ENCODE measurements at places on chromosomes 12 and 14. TPM values are rescaled to one million over a fixed set of nuclear protein-coding genes. Genes with fewer than 3 reads are reported as not detected.

DNA sequence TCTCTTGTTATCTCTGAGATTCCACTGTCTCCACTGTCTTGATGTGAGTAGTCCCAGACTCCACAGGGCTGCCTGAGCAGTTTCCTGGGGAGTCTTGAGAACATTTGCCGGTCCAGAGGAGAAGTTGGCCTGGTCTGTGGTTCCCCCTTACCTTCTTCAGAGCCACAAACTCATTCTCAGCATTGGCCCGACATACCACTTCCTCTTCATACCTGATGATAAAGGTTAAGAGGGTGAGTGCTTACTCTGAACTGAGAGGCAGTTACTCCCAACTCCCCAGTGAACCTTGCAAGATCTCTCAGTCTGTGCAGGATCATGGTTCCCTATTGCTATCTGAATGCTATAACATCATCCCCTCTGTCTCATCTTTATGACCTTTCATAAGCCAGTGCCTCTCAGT is 2.6 kb downstream of the KRT84 start:
- no peak overlapping the region for H3K4me3 ChIP-seq
- no peaks in the 10 kb centered on the region for H3K27me3 ChIP-seq
- H3K4me1 ChIP-seq, result no peaks in the 10 kb centered on the region
- no peak for DNase-seq
- no peaks in the 10 kb centered on the region for H3K36me3 ChIP-seq

DNA sequence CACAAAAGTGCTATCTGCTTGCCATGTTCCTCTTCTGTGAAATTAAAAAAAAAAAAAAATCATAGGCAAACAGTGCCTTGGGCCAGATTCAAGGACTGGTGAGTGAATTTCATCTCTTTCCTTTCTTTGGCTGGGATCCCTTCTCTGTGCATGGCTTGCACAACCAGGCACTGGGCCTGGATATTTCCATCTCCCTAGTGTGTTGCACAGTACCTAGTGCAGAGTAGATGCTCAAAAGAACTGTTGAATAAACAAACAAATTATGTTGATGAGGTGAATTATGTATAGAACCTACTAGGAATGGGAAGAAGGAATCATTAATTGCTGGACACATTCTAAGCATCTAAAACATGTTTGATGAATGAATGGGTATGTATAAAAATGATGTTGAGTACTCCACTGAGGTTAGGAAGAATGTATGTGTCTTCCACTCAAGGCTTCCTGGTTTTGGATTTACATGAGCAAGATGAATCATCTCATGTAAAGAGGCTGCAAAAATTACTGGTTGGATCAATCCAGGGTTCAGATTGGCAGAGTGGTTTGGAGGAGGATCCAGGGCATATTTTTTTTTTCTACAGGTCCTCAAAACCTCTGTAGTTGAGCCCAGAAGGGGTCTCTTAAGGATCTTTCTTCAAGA is 93.2 kb downstream of the EMP1 start:
- H3K27ac ChIP-seq, result no peak overlapping the region
- no peaks in the 10 kb centered on the region for H3K27me3 ChIP-seq
- H3K36me3 ChIP-seq, result no peaks in the 10 kb centered on the region
- H3K4me1 ChIP-seq, result no peaks in the 10 kb centered on the region
- DNase-seq, result peak; percentile 30
- no peak overlapping the region for H3K4me3 ChIP-seq

The TM7SF3 gene
- 13.6 TPM for total RNA-seq

DNA sequence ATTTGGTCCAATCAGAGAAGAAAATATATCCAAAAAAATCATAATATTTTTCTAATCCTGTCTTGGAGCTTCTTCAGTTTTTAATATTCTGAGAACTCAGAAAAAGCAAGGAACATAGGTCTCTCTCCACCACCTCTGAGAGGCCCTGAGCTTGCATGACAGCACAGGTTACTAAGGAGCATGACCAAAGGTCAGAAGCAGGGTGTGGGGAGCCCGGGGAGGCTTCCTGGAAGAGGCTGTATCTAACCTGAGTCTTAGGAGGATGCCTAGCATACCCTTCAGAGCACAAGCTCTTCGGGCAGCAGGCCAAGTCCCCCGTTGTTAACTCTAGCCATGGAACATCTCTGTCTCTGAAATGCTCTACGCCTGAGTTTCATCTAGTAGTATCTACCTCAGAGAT is 15.7 kb upstream of the STON2 start:
- no peaks in the 10 kb centered on the region for H3K27me3 ChIP-seq
- H3K27ac ChIP-seq, result no peak overlapping the region
- no peak overlapping the region for H3K4me3 ChIP-seq
- DNase-seq, result no peak

The SMIM41 gene
- total RNA-seq, result not detected

DNA sequence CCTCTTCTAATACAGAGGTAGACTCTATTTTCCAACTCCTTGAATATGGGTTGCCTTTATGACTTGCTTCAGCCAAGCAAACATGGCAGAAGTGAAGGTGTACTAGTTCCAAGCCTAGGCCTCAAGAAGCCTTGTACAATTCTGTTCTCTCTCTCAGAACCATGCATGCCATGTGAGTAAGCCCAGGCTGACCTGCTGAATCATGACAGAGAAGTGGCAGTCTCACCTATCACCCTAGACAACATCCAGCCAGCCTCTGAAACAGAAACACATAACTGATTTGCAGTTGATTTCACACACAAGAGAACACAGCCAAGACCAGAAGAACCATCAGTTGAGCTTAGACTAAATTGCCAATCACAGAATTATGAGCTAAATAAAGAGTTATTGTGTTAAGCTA is 157.2 kb downstream of the GARIN6 start:
- no peaks in the 10 kb centered on the region for H3K27me3 ChIP-seq
- no peak overlapping the region for H3K27ac ChIP-seq
- H3K4me1 ChIP-seq, result no peaks in the 10 kb centered on the region
- H3K4me3 ChIP-seq, result no peak overlapping the region

- no peak overlapping the region for H3K27ac ChIP-seq
- H3K36me3 ChIP-seq, result no peaks in the 10 kb centered on the region
- no peak for DNase-seq
- no peaks in the 10 kb centered on the region for H3K27me3 ChIP-seq
- H3K4me1 ChIP-seq, result no peaks in the 10 kb centered on the region
Measured at GRCh38 chr12:105212438-105212837, 23.5 kb downstream of the APPL2 start.

GRCh38 chr14:74898694-74899093 is 17.0 kb downstream of the DLST start:
- H3K36me3 ChIP-seq, result peaks cover 11% of the 10 kb centered on the region
- H3K4me1 ChIP-seq, result no peaks in the 10 kb centered on the region
- H3K27me3 ChIP-seq, result no peaks in the 10 kb centered on the region
- no peak overlapping the region for H3K27ac ChIP-seq
- no peak overlapping the region for H3K4me3 ChIP-seq

The PZP gene
- not detected for total RNA-seq

DNA sequence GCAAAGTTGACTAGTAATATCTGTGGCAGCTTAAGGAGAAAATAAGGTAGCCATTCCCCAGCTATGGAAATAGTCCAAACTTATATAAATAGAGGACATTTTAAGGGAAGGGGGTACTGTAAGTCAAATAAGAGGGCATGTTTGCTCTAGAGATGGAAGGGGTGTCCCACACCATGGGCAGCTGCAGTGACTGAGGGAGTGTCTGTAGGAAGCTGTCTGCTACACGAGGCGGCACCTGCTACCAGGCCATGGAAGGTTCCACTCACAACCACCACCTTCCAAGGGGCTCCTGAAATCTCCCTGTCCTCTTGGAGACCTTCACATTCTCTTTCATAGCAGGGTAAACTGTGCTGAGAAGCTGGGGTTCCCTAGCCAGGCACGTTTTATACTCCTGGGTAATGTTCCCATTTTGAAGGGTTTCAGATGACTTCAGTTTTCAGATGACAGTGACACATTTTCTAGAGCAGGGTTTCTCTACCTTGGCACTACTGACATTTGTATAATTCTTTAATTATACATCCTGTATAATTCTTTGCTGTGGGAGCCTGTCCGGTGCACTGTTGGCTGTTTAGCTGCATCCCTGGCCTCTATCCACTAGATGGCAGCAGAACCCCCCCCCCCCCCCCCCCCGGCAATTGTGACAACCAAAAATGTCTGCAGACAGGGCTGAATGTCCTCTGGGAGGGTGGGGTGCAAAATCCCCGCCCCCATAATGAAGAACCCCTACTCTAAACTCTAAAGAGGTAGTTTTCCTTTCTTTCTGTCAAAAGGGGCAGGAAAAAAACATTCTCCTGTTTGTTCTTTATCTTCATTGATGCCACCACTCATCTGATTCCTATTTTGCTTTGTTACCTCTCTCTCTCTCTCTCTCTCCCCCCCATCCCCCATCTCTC is 11.6 kb upstream of the SMCO2 start:
- no peak overlapping the region for H3K27ac ChIP-seq
- DNase-seq, result no peak
- no peaks in the 10 kb centered on the region for H3K27me3 ChIP-seq
- H3K4me3 ChIP-seq, result no peak overlapping the region
- H3K36me3 ChIP-seq, result no peaks in the 10 kb centered on the region

GRCh38 chr12:56375598-56376434 is 13.2 kb upstream of the APOF start:
- H3K4me3 ChIP-seq, result no peak overlapping the region
- no peaks in the 10 kb centered on the region for H3K4me1 ChIP-seq
- H3K27me3 ChIP-seq, result no peaks in the 10 kb centered on the region
- H3K36me3 ChIP-seq, result no peaks in the 10 kb centered on the region

- peak overlapping the region; percentile 1 for H3K27ac ChIP-seq
- no peaks in the 10 kb centered on the region for H3K27me3 ChIP-seq
- H3K4me1 ChIP-seq, result peaks cover 14% of the 10 kb centered on the region
- DNase-seq, result no peak
Measured at GRCh38 chr12:68359674-68360073, 27.5 kb upstream of the MDM1 start.

- no peaks in the 10 kb centered on the region for H3K27me3 ChIP-seq
- H3K36me3 ChIP-seq, result peaks cover 16% of the 10 kb centered on the region
- H3K4me1 ChIP-seq, result peaks cover 24% of the 10 kb centered on the region
- DNase-seq, result no peak
- no peak overlapping the region for H3K4me3 ChIP-seq
Measured at GRCh38 chr14:23097786-23098185, 2.5 kb downstream of the C14orf119 start.

DNA sequence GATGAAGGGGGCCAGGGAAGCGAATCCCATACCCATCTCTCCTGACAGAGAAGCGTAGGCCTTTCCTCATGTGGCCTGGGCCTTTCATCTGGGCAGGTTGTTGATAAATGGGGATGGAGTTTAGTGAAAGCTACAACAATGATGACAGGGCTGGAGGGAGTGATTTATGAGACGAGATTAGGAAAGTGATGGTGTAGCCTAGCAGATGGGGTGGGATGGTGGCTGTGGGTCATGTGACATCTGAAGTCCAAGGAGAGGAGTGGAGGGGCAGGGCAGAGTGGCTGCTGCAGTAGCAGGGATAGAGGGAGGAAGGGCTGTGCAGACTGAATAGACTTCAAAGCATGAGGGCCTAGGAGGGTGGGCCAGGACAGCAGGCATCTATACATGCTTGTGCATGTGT is 85.5 kb downstream of the ADCK1 start:
- no peak overlapping the region for H3K27ac ChIP-seq
- no peaks in the 10 kb centered on the region for H3K4me1 ChIP-seq
- H3K36me3 ChIP-seq, result peaks cover 8% of the 10 kb centered on the region
- H3K27me3 ChIP-seq, result no peaks in the 10 kb centered on the region
- DNase-seq, result no peak

DNA sequence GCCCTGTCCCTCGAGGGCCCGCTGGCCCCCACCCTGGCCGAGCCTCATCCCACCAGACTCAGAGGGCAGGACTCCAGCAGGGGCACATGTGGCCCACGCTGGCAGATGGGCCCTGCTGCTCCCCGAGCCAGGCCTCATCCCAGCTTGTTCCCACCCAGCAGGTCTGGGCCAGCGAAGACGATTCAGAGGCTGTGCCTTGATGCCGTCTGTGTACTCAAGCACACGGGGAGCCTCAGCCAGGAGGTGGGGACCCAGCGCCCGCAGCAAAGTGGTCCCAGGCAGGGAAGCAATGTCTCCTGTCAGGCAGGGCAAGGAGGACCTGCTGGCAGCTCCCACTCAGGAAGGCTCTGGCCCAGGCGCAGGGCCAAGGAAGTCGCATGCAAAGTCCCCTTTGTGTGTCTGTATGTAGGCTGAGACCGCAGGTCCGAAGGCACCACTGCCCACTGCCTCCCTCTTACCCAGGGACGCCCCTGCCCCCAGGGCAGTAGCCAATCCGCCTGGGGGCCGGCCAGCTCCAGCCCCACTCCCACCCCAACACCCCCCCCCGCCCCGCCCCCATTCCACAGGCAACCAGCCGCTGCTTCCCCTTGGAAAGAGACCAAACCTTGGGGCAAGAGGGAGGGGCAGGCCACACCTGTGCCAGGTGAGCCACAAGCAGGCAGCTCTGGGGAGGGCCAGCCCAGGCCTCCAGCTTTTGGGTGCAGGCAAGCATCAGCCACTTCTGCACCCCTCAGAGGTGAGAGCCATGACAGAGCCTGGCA is 9.4 kb downstream of the DEGS2 start:
- no peak overlapping the region for H3K4me3 ChIP-seq
- no peaks in the 10 kb centered on the region for H3K4me1 ChIP-seq
- H3K27me3 ChIP-seq, result peaks cover 5% of the 10 kb centered on the region
- DNase-seq, result no peak
- no peaks in the 10 kb centered on the region for H3K36me3 ChIP-seq
- H3K27ac ChIP-seq, result no peak overlapping the region

The NANOG gene
- not detected for total RNA-seq

GRCh38 chr12:45278447-45278846 is 62.6 kb downstream of the ANO6 start:
- H3K27me3 ChIP-seq, result no peaks in the 10 kb centered on the region
- peaks cover 50% of the 10 kb centered on the region for H3K4me1 ChIP-seq
- H3K36me3 ChIP-seq, result no peaks in the 10 kb centered on the region

- H3K27me3 ChIP-seq, result no peaks in the 10 kb centered on the region
- no peak for DNase-seq
- H3K4me3 ChIP-seq, result no peak overlapping the region
- H3K27ac ChIP-seq, result no peak overlapping the region
- no peaks in the 10 kb centered on the region for H3K36me3 ChIP-seq
Measured at GRCh38 chr12:5262450-5262849, 169.5 kb upstream of the NTF3 start.

The INSM2 gene
- total RNA-seq, result not detected

DNA sequence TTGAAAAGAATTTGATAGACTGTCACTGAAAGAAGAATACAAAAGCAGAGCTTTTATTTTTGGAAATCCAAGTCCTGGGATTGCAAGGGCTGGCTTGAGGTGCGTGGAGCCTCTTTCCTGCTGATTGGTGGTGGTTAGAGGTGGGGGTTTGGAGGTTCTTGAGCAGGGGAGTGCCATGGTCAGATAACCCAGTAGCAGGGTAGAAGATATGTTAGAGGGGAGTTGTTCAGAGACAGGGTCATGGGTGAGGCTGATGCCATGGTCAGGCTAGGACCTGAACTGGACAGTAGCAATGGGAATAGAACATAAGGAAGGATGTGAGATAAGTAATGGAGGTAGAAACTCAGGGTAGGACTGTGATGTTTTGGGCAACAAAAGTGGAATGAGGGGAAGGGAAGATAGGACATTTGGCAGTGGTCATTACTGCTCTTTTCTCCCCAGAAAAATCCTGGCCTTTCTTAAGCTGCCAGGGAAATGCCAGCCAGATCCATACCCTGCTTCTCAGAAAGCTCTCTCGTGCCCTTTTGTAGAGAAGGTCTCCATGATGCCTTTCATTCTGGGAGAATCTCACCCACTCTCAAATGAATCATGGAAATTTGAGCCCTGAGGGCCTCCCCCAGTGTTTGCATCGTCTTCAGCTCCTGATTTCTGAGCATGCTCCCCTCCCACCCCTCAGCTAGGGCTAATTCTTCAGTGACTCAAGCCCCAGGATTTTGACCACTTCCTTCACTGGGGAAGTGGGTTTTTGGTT is 9.5 kb downstream of the EMP1 start:
- no peaks in the 10 kb centered on the region for H3K36me3 ChIP-seq
- DNase-seq, result no peak
- H3K4me3 ChIP-seq, result no peak overlapping the region

GRCh38 chr12:11798006-11798708 is 148.7 kb downstream of the ETV6 start:
- H3K4me3 ChIP-seq, result no peak overlapping the region
- H3K27ac ChIP-seq, result peak overlapping the region; percentile 76
- no peaks in the 10 kb centered on the region for H3K36me3 ChIP-seq
- no peak for DNase-seq

The SERPINA9 gene
- not detected for total RNA-seq

Measured in gastrocnemius medialis (tissue), 4 donors.